ENCODE measurements at places on chromosomes 13 and 19.

GRCh38 chr19:28176193-28176592 is 1036.8 kb downstream of the UQCRFS1 start:
- DNase-seq, result no peak

GRCh38 chr19:52536448-52536800 is 9.0 kb downstream of the ZNF808 start:
- no peak for DNase-seq

- DNase-seq, result no peak
Measured at GRCh38 chr19:45999653-46000121, 4.4 kb downstream of the CCDC61 start.

DNA sequence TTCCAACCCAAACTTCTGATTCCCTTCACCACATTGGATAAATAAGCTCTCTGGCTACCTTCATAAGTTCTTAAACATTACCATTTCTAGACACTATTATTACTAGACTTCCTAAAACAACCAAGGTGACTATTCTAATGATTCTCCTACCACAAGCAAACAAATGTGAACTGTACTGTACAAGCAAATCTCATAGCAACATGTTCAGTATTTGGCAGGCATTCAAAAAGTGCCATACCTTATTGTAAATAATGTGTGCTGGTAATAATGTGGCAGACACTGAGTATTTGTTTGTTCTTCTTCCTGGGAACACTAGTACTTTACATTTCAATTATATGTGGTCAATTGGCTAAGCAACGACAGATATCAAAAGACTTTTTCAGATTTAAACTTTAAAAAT is 986.0 kb upstream of the SPRY2 start:
- DNase-seq, result no peak

GRCh38 chr13:101144808-101145419 is 271.4 kb downstream of the NALCN start:
- no peak for DNase-seq

GRCh38 chr13:102945324-102945815 is 99.5 kb downstream of the ERCC5 start:
- DNase-seq, result no peak

GRCh38 chr13:46844431-46844830 is 47.5 kb upstream of the ESD start:
- no peak for DNase-seq

GRCh38 chr13:95385798-95386197 is 84.5 kb upstream of the ABCC4 start:
- DNase-seq, result no peak

DNA sequence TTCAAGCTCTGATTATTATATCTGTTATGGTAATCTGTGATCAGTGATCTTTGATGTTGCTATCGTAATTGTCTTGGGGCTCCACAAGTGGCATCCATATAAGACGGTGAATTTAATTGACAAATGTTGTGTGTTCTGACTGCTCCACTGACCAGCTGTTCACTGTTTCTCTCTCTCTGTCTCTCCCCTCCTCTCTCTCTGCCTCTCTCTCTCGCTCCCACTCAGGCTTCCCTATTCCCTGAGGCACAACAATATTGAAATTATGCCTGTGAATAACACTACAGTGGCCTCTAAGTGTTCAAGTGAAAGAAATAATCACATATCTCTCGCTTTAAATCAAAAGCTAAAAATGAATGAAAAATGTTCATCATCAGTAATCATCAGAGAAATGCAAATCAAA is 4.4 kb upstream of the SACS start:
- DNase-seq, result no peak

DNA sequence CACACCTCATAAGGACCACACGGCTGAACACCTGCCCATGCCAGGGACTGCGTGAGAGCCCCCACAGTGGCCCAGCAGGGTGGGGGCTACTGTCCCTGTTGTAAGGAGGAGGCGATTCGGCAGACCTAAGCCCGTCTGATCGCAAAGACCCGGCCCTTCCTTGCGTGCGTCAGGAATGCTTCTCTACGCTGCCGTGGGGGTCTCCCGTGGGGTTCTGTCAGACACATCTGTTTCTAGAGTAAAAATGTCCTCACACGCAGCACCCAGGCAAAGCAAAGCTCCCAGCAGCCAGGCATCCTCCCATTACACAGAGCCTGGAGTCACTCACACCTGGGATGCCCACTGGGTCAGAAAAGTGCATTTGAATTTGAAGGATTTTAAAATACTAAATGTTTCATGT is 147.7 kb upstream of the SOX1 start:
- no peak for DNase-seq

DNA sequence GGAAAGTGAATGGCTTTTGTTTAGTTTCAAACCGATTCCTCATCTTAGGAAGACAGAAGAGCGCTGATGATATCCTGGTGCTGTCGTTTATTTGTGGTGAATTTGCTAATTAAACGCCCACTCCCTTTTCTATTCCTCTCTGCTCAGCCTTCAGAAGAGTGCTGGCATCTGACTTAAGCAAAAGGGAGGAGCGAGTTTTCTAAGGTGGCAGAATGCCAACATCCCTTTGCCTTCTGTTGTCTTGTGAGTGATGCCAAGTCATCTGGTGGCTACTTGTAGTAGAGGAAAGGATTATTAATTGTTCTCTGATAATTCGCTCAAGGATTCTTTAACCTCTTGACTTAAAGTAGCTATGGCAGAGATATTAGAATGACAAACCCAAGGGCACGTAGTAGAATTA is 68.1 kb downstream of the ERCC5 start:
- no peak for DNase-seq

DNA sequence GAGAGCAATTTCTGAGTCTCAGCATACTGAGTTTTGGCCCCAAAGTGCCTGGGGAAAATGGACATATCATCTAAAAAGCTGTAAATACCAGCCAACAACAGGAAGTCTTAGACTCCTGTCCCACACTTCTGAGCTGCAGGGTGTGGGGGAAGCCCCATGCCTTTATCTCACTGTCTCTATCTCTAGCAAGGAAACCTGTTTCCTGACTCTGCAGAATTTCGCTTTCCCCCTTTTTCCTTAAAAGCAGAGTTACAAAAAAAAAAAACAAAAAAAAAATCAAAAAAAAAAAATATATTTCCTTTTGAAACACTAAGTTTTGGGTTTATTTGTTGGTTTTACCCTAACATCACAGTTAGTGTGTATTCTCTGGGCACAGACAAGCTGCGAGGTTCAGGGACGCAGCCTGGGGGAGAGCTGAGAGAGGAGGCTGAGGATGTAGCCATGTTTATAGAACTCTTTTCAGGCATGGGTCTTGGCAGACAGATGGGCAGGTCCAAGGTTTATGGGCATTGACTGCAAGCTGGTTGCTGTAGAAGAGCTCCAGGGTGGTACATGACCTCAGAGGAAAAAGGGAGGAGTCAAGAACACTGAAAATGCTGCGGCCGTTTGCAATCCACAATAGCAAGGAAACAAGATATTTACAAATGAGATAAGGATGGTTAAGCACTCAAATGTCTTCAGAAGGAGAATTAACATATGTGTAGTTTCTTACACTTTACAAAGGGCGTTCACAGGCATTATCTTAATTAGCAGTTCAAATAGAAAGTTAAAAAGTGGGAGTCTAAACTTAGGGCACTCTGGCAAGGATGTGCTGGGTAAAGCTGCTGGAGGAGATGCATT is 4.9 kb downstream of the MBNL2 start:
- DNase-seq, result peak; percentile 21

- DNase-seq, result no peak
Measured at GRCh38 chr13:34035676-34036325, 217.9 kb downstream of the RFC3 start.

DNA sequence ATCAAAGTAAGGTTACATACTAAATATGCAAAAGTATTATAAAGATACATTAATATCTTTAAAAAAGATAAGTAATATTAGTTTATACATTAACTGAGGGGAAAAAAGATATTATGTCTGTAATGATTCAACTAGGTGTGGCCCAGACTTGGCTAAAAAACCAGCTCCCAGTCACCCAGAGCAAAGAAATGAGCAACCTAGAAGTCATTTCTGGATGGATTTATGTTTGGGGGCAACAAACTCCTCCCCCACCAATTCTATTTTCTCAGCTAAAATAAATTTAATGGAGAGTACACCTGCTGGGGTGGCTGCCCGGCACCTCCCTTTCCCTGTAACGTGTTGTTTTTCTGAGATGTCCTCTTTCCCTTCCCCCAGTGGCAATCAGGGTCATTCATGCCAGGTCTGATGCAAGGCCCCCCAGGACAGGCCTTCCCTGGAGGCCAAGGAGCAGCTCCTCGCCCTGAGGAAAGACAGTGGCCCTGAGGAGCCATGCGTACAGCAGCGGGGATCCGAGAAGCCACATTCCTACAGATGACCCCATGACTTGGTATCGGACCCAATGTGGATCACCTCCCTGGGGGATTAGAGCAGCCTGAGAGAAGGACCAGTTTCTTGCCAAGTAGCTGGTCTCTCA is 78.6 kb upstream of the DOCK9 start:
- DNase-seq, result no peak

DNA sequence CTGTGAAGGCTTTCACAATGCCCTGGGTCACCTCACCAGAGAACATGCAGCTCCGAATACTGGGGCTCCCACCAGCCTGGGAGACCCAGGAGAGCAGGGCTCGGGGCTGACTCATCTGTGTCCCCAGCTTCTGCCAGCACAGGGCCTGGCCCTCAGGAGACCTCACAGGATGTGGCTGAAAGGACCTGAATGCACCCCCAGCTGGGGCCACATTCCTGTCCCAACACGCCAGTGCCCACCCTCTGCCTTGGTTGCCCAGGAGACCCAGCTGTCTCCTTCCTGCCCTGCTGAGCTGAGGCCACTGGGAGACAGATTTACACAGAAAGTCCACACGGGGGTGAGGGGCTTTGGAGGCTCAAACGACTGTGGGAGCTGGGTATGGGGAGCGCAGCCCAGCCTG is 11.9 kb downstream of the BCAT2 start:
- no peak for DNase-seq

DNA sequence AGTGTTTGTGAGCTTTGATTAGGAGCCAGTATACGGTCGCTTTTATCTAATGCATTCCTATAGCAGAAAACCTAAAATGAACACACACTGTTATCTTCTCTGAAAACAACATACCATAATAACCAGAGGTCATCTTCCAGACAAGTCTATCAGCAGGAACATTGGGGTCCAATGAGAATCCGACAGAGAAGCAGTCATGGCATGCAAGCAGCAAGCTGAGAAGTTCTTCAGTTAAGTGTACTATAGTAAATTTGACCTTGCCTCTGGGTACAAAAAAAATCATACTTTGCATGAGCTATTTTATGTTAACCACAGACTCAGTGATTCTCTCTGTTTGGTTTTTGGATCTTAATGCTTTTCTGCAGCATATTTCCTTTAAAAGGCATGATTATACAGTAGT is 1505.1 kb downstream of the PCDH9 start:
- no peak for DNase-seq

DNA sequence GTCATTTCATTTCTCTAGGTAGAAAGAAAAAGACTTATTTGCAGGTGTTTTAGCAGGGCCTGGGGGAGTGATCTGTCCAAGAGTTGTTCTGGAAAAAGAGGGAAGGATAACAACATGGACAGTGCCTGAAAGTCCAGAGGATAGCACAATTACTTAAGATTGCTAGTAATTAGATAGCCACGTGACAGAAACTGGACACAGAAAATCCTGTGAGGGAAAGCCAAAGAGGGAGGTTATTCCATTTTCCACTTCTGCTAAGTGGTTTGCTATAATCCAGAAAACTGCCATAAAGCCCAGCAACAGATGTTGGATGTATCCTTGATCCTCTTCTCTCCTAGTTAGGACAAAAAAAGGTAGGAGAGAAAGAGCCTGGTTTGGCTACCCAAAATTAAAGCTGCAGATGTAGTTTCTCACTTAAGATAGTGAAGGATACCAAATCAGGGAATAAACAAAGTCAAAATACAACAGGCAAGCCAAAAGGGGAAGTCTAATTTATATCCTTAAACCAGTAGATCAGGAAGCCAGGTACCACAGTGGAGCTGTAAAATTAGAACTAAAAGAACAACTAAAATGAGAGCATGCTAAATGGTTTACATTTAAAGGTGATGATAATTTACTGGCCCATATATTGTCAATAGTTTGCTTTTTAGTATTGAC is 140.2 kb downstream of the VWA8 start:
- no peak for DNase-seq

GRCh38 chr13:32403108-32403507 is 24.8 kb downstream of the N4BP2L1 start:
- DNase-seq, result no peak

DNA sequence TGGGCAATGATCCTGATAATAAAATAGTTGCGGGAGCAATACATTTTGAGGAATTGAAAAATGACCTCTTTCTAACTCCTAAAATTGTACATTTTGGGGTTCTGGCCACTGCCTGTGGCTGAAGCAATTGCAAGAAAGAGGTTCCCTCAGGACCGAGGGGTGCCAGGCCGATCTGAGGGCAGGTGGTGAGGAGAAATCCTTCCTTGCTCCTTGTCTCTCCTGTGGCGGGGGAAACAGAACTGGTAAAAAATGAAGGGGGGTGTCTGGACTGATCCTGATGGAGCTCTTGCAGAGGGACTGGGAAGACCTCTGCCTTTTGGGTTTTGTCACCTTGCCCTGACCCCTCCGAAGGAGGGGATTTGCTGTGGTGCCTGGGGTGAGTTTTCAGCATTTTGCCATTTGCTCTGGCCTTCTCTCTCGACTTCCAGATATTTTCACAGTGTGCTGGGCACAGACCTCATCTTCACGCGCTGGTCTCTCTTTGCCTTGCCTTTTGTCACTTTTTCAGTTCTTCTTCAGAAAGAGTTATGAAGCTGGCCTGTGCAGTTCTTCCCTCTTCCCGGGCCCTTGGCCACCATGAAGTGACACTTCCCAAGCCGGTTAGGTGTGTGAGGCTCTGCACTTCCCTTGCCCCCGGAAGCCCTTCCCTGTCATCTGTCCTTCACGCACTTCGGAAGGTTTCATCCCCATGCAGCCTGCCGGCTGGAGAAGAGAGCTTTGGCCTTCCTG is 22.2 kb downstream of the NFIX start:
- no peak for DNase-seq

- DNase-seq, result no peak
Measured at GRCh38 chr19:33938821-33939220, 142.2 kb downstream of the KCTD15 start.

DNA sequence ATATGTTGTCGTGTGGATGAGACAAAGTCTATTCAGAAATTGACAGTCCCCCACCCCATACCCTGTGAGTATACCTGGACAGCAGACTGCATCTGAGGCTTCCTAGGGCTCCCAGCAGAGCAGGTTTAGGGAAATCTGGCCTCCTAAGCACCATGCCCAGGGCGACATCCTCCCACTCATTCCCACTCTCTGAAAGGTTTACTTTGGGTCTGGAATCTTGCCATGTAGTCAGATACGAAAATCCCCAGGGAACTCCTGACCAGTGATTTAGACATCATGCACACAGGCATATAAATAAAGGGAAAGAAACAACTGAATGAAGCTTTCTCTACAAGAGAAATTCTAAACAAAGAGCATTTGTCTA is 717 bp upstream of the NALCN start:
- no peak for DNase-seq

- no peak for DNase-seq
Measured at GRCh38 chr13:25584087-25584486, 212.3 kb downstream of the ATP8A2 start.

DNA sequence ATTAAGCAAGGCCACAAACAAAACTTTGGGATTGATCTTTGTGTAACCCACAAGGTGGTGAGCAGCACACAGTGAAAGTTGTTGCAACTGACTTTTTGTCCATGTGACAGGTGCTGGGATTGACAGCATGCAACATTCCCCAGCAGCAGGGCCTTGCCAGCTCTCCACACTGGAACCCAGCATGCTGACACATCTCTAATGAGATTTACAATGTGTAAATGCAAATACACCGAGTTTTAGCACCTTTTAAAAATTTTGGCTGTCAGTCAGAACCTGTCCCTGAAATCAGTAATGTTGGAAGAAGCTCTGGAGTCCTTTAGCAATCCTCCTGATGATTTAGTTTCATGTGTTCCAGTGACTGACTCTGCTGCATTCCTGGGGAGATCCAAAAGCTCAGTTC is 16.5 kb upstream of the PCDH8 start:
- no peak for DNase-seq

Data from stimulated activated CD8-positive, alpha-beta memory T cell treated with anti-CD3 and anti-CD28 coated beads, Interleukin-4, amount 100 ng/mL, for 1 hour (primary cell).